Myocyte (in vitro differentiated cells): ENCODE measurements at places on chromosomes 5 and 9. TPM values are rescaled to one million over a fixed set of nuclear protein-coding genes. Genes with fewer than 3 reads are reported as not detected.
A peak's percentile ranks its signal among the peaks of the same experiment; 100 is the strongest.

- no peak for DNase-seq
Observed at GRCh38 chr9:70554881-70555280, 140.4 kb upstream of the KLF9 start.

The SOX30 gene
- total RNA-seq: 0.05 and 0.47 TPM in 2 replicates

GRCh38 chr9:105646879-105647594 lies 15.2 kb upstream of the TAL2 start:
- DNase-seq: no peak

- no peak for DNase-seq
Observed at GRCh38 chr9:108836781-108837180, 19.0 kb downstream of the ACTL7B start.

- no peak for DNase-seq
Observed at GRCh38 chr9:14497476-14497875, 183.5 kb upstream of the NFIB start.

DNA sequence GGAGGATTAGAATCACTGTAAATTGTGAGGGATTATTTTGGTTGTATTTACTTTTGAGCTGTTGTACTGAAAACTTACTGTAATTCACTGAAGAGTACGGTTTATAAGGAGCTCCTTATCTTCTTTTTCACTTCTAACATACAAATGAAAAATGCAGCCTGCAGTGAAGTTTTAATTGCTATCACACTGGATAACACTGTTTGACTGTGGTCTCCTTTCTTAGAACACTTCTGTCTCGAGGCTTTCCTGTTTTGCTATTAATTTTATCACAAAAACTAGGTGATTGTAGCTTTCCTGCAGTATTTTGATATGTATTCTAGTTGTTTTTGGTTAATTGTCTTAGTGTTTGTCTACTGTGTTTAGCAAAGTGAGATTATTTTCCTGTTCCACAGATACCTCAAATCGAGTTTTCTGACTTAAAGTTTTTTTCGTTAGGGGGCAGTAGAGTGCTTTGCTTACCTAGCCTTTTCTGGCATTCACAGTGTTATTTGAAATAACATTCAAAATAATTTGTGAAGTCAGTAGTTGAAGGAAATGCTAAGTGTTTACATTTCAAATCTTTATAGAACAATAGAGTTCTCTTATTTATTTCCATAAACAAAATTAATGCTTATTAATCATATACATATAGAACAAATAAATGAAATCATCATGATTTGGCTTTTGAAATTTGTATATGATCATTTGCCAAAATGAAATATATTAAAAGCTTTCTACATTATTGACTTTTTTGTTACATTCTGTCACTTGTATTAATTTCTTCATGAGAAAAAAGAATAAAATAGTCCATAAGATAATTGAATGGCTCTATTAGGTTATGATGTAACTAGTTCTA lies 52.9 kb downstream of the COMMD10 start:
- peak; percentile 73 for DNase-seq

The NPDC1 gene
- 4.8 TPM in 2 replicates for total RNA-seq

The TBC1D2 gene
- 20.2 and 25.3 TPM in 2 replicates for total RNA-seq

The ZBED3 gene
- 0.53 and 0.68 TPM in 2 replicates for total RNA-seq

- DNase-seq: peak; percentile 66
Observed at GRCh38 chr9:34985311-34985899, 4.1 kb upstream of the DNAJB5 start.

- DNase-seq: no peak
Observed at GRCh38 chr9:108844391-108844790, 11.4 kb downstream of the ACTL7B start.

- DNase-seq: no peak
Observed at GRCh38 chr9:110601098-110601497, 21.6 kb upstream of the SVEP1 start.

- DNase-seq: no peak
Observed at GRCh38 chr5:10420932-10421331, 20.7 kb upstream of the ROPN1L start.

The BTNL9 gene
- not detected in 2 replicates for total RNA-seq

DNA sequence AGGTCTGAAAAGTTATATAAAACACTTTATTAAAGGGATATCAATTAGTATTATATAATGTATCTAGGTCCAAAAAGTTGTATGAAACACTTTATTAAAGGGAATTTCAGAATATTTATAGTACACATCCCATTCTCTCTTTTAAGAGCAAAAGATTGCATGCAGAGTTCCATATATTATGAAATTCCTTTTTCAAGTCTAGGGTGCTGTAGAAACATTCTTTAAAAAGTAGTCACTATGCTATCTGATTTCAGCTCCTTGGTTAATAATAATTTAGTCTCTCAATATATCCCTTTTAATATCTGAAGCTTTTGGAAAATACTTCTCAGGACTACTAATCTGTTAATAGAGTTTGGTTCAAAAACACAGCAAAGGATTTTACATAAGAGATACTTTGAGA lies 1496.1 kb upstream of the C9orf72 start:
- no peak for DNase-seq

DNA sequence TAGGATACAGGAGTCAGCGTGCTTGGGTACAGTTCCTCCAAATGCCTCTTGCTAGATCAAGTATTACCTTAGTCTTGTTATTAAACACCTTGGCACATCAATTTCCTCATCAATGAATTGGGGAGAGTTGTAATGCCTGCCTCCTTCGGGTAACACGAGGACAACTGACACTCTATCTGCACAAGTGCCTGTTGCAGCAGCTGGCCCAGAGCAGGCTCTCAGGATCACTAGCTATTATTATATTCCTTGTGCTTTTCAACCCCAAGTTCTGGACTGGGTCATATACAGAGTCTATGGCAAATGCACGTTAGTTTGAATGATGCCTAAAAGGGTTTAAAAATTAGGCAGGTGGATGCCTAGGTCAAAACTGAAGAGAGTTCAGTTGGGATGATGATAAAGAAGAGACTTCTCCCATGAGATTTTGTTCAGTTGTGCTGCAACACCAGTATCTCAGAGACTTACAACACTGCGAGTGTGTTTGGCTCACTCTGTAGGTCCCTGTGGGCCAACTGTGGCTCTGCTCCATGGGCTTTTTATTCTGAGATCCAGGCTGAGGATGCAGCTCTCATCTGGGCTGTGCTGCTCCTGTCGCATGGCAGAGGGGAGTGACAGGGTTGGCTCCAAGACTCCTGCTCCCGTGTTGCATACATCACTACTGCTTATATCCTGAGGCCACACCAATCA lies 41.1 kb upstream of the TEX48 start:
- DNase-seq: peak; percentile 53

GRCh38 chr5:93151121-93151520 lies 429.9 kb downstream of the NR2F1-AS1 start:
- DNase-seq: peak; percentile 24

DNA sequence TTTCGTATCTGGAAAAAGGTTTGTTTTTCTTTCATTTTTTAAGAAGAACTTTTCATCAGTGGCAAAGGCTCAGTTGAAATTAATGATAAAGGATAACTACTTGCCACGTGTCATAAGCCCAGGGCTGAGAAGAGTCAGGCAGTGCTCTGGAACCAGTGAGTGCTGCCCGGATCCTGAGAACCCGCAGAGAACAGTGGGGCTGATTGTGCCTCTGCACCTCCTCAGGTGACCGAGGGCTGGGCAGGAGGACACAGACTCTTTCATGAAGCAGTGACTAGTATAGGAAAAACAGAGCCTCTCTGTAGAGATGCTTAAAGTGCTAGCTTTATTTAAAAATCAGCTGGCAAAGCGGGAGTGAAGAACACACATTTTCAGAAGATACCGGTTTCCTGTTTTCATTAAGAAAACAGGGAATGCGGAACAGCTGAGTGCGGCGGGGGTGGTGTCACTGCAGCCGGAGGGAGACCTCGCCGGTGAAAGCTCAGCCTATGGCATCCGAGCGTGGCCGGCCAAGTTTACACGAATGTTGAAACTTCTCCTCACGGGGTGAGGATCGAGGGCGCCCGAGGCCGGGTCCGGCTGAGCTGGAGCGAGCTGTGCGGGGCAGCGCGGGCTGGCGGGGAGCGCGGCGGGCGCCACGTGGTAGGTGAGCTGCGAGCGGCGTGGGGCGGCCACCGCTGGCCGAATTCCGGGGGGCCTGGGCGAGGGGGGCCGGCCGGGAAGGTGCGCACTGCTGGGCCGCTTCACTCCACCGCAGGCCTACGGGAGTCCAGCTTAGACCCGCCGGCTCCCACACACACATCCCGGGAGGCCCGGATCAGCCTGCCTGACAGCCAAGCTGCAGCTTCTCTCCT lies 134.7 kb upstream of the DMRT1 start:
- peak; percentile 69 for DNase-seq
